ENCODE measurements at places on chromosomes 5 and 9.

GRCh38 chr9:36218411-36218901 lies 27.7 kb downstream of the CLTA start:
- DNase-seq = no peak

GRCh38 chr5:132239776-132240175 lies 12.1 kb upstream of the P4HA2 start:
- no peak for DNase-seq

GRCh38 chr5:133995883-133996563 lies 8.8 kb downstream of the VDAC1 start:
- DNase-seq = no peak

DNA sequence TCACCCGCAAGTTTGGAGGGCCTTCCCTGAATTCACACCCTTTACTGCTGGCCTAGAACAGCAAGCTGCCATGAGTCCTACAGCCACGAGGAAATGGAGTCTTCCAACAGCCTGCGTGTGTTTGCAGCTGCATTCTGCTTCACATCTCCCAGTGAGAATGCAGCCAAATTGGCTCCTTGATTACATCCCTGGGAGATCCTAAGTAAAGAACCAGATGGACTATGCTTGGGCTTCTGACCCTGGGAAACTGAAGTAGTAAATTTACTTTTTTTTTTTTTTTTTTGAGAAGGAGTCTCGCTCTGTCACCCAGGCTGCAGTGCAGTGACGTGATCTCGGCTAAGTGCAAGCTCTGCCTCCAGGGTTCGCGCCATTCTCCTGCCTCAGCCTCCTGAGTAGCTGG lies 617.0 kb upstream of the CDH18 start:
- no peak for DNase-seq

DNA sequence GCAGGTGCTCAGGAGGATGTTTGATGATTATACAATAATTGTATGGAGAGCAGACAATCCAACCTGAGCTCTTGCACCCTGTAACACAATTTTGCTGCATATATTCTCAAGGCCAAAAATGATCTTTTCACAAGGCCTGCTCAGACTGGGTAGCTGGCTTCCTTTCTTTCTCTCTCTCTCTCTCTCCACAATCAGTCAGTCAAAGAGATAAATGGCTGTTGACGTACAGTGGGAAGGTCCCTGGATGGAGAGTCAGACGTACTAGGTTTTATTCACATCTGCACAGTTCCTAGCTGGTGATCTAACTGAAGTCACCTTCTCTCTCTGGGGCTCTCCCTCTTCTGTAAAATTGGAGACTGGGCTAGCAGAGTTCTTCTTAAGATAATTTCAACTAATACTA lies 19.8 kb downstream of the SLC36A2 start:
- DNase-seq = no peak
